T-helper 17 cell (primary cell): ENCODE measurements at places on chromosomes 1 and 21.

DNA sequence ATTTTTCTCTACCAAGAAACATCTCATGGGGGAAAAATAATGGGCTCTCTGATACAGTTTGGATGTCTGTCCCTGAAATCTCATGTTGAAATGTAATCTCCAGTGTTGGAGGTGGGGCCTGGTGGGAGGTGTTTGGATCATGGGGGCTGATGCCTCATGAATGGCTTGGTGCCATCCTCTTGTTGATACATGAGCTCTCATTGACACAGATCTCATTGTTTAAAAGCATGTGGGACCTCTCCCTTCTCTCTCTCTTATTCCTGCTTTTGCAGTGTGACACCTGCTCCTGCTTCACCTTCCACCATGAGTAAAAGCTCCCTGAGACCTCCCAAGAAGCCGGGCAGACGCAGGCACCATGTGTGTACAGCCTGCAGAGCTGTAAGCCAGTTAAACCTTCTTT is 332.5 kb upstream of the NRIP1 start:
- no peak for DNase-seq

- no peak for DNase-seq
Observed at GRCh38 chr1:50879137-50879536, 80.9 kb downstream of the FAF1 start.

DNA sequence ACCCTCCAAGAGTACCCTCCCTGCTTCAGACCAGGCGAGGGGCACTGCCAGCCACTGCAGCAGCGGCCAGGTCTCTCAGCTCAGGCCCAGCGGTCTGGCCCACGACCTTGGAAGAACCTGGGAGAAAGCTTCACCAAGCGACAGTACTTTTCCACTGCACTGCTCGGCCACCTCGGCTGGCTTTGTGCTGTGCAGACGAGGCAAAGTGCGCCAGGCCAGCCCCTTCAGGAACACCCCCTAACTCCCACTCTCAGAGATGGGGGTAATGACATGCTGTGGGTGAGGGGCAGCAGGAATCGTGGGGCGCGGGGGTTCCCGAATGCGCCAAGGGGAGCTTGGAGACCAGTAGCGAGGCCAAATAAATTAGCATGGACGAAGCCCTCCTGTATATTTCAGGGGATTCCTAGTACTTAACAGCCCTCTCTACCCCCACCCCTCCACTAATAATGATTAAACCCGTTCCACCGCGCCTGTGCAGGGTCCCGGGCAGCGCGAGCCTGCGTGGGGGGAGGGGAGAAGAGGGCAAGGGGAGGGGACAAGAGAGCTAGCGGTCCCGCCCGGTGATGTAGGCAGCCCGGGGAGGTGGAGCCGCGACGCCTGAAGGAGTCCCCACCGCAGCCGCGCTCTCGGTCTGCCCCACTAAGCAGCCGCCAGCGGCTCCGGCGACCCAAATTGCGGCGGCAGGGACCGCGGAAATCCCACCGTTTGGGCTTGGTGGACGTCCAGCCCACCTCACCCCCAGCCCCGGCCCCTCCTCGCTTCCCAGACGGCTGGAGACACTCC is at the start of gene FAM43B:
Gene FAM43B, plus strand, starts transcription at position 629 of the 783 bp plus-strand sequence. CDS start 401 bp downstream, outside the sequence.
- DNase-seq = no peak

GRCh38 chr1:111837393-111837792 is 81.7 kb downstream of the DDX20 start:
- DNase-seq = no peak

- DNase-seq = no peak
Observed at GRCh38 chr1:245978915-245979314, 528.2 kb downstream of the SMYD3 start.

GRCh38 chr1:201149400-201149799 is 4.9 kb downstream of the TMEM9 start:
- no peak for DNase-seq

- no peak for DNase-seq
Observed at GRCh38 chr1:212916481-212917133, 33.7 kb upstream of the VASH2 start.

DNA sequence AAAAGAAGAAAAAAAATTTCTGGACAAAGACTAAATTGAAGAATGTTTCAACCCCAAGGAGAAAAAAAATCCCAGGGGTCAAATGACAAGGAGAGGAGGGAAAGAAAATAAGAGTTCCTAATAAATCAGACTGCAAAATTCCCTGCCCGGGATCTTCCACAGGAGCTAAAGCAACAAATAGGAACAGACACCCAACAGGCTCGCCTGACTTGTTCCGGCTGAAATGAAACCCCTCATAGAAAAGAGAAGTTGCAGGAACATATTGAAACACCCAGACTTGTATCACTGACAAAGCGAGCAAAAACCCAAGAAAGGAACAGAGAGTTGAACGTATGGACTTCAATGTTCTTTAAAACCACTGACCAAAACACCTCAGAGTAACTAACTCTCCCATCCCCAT is 123.0 kb downstream of the TIAM1 start:
- DNase-seq = no peak

GRCh38 chr1:163173121-163173520 is 29.6 kb downstream of the RGS5 start:
- no peak for DNase-seq

GRCh38 chr21:21045518-21045917 is 47.3 kb downstream of the NCAM2 start:
- no peak for DNase-seq

- DNase-seq = no peak
Observed at GRCh38 chr1:72397786-72398185, 115.4 kb upstream of the NEGR1 start.
